ENCODE measurements at places on chromosomes 11 and 22.

- DNase-seq: no peak
Observed at GRCh38 chr11:59216641-59217564, 4.2 kb upstream of the MPEG1 start.

DNA sequence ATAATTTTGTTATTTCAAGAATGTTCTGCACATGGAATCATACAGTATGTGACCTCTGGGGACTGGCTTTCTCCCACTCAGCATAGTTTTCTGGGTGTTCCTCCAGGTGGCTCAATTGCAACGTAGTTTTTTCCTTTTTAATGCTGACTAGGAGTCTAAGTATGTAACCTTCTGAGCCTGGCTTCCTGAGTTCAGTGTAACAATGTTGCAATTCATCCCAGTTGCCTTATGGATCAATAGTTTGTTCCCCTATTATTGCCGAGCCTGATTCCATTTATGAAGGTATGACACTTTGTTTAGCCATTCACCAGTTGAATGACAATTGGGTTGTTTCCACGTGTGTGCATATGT lies 128.3 kb downstream of the CRYBB2 start:
- DNase-seq: no peak

- DNase-seq: no peak
Observed at GRCh38 chr11:19968860-19969259, 191.4 kb downstream of the DBX1 start.

DNA sequence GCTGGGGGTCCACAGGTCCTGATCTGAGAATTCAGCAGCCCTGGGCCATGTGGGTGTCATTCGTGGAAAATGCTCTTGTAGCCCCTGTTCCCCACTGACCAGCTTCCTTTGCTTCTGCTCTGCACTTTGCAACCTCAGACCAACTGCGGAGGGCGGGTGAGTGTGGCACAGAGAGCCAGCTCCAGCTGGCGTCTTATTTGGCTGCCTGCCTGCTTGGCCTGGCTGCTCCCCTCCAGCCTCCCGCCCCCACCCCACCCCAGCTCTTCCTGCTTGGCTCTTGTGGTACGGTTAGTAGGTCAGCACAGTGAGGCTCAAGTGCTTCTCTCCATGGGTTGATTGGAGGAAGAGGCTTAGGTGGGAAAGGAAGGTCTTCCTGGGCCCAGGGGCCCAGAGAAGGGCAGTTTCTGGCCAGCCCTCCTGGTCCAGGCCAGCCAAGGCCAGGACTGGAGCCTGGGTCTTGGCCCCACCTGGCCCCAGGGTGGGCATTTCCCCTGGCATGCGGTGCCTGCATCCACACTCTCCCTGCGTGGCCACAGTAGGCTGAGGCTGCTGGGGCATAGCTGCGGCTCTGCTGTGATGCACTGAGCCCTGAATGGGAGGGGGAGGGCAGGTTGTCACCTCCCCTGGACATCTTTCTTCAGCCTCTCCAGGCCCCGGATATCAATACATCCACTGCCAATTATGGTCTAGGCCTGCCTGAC lies 26.5 kb downstream of the MYO7A start:
- no peak for DNase-seq

- no peak for DNase-seq
Observed at GRCh38 chr22:40953471-40953870, 2.3 kb downstream of the RBX1 start.

- DNase-seq: no peak
Observed at GRCh38 chr11:96051820-96052219, 127.9 kb upstream of the MTMR2 start.

- peak; percentile 79 for DNase-seq
Observed at GRCh38 chr11:623999-624704, 603 bp downstream of the CDHR5 start.

DNA sequence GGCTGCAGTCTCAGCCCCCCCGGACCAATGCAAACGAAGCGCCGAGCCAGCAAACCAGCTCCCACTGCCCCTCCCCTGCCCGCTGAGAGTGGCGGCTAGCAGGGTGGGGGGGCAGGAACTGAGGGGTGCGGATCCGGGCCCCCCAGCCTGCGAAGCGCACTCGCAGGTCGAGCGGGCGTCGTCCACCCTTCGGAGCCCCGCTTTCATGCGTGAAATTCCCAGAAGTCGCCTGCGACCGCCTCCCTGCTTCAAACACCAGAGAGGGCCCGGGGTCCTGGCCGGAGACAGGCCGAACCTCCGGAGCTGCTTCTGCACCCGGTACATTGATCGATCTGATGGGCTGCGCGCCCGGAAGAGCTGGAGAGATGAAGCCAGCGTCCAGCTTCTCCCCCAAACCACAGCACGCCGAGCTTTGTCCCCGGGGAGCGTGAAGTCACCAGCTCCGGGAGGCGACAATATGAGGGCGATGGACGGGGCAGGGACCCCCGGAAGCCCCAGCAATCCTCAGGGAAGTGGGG lies 646 bp upstream of the PATZ1 start:
- peak; percentile 68 for DNase-seq

DNA sequence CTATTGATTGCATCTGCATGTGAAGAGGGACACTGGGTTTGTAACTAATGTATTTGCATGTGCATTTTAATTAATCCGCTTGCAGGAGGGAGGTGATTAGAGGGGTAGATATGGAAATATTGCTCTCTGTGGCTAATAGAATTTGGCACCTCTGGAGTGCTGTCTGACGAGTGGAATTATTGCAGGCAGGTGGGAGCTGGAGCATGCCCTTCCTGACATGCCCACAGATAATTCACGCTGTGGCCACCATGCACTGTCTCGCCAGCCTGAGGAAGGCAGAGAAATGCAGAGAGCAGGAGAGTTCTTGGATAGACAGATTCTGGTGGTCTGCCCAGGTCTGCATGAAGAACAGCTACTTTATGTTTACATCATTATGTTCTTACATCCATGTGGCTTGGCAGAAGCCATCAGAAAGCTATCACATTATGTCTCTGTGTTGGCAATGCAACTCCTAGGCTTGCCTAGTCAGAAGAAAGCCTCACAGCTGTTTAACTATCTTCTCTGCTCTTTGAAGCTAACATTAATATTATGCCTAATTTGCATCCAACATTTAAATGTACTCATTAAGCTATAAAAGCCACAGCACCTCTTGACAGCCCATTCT lies 89.4 kb upstream of the DRD2 start:
- DNase-seq: no peak

GRCh38 chr11:65500387-65501185 lies 1.7 kb downstream of the MALAT1 start:
- DNase-seq: no peak

DNA sequence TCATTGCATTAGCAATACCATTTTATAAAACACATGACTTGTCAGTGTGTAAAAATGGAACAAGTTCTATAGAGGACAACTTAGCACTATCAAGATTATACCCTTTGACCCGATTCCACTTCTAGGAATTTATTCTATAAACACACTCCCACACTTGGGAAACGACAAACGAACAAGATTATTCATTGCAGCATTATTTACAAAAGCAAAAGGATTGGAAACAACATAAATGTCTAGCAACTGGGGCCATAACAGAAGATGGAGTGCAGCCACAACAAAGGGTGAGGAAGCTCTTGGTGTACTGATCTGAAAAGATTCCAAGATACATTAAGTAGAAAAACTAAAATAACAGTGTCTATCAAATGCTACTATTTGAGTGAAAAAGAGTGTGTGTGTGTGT lies 2.3 kb upstream of the IRAG1 start:
- no peak for DNase-seq

- no peak for DNase-seq
Observed at GRCh38 chr22:22755778-22756100, 111.3 kb downstream of the GGTLC2 start.

DNA sequence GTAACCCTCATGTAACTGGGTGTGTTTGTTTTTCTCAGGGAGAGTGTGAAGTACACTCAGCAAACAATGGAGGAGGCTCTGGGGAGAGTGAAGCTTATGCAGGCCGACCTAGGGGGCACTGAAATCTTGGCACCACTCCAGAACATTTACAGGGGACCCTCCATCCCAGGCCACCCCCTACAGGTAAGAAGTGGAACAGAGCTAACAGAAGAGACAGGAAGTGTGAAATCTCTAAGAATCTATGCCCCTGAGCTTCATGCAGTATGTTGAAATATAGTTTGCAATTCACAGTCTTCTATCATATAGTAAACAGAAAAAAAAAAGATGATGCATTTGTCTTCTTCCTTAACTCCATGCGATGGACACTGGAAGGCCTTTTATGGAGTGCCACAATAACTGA lies 8.4 kb downstream of the VWA5A start:
- DNase-seq: no peak

DNA sequence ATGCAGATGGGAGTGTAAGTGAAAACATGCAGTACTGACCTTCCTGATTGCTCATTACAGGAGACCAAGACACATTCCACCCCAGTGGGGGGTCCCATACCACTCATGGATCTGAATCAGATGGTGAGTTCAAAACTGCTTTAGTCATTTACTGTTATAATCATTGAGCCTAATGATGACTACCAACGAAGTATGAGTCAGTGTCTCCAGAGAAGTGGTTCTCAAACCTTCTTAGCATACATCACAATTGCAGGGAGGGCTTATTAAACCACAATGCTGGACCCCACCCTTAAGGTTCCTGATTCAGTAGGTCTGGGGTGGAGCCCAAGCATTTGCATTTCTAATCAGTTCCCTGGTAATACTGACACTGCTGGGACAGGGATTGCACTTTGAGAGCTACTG lies 75.8 kb downstream of the CD44 start:
- DNase-seq: no peak

GRCh38 chr22:49240472-49240871 lies 587.2 kb downstream of the BRD1 start:
- no peak for DNase-seq

DNA sequence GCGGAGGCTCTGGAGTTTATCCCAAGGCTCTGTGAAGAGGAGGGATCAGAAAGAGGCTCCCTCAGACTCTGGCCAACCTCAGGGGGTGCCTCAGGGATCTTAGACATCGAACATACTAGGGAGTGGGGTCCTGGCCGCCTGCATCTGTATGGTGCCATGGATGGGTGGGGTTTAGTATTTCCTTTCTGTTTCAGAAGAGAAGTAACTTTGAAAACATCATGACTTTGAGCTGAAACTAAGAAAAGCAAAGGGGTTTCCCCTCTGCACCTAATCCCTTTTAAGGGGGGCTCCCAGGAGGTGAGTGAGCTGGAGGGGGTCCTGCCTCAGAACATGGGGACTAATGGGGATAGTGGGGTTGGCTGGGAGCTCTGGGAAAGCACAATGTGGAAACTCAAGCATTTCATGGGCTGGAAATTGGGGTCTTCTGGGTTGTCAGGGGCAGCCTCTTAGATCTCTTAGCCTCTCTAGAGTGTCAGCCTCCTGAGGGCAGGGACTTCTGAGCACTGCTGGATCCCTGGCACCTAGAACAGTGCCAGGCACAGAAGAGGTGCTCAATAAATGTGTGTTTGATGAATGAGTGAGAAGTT lies 11.8 kb upstream of the SSTR3 start:
- DNase-seq: no peak

DNA sequence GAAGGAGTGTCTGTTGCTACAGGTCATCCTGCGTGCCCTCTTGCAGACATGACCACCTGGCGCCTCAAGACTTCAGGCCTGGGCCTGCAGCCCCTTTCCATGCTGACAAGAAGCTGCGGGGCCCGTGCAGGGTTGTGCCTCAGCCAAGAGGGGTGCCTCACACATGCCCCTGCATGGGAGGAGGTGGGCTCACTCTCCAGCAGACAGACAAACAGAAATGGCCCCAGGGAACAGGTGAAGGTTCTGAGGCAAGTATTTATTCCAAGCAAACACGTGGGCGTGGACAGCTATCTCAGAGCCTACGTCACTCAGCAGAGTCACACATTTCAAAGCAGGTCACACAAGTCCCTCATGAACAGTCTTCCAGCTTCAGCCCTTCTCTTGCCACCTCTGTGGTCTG lies 5.9 kb upstream of the SYCE3 start:
- no peak for DNase-seq

GRCh38 chr11:36092314-36093030 lies 148.6 kb downstream of the LDLRAD3 start:
- DNase-seq: no peak

GRCh38 chr11:124108156-124108555 lies 7.1 kb upstream of the VWA5A start:
- no peak for DNase-seq

DNA sequence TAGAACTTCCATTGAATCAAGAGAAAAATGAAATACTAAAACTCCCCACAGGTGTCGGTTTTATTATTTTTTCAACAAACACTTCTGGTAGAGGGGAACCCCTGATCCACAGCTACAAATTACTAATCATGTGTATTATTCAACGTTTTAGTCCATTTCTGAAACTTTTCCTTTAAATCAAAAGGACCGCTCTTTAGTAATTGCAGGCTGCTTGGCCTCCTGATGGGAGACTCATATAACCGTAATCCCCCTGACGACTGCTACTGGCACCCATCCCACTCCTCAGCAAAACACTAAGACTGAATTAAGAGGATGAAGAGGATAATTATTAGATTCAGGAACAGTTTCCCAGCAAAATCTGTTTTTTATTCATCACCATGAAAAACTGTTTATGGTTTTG lies 46.4 kb downstream of the PAX6 start:
- no peak for DNase-seq

GRCh38 chr11:115623021-115623451 lies 118.8 kb upstream of the CADM1 start:
- DNase-seq: peak; percentile 69

GRCh38 chr22:39598017-39598965 lies 27.7 kb downstream of the CACNA1I start:
- peak; percentile 87 for DNase-seq

DNA sequence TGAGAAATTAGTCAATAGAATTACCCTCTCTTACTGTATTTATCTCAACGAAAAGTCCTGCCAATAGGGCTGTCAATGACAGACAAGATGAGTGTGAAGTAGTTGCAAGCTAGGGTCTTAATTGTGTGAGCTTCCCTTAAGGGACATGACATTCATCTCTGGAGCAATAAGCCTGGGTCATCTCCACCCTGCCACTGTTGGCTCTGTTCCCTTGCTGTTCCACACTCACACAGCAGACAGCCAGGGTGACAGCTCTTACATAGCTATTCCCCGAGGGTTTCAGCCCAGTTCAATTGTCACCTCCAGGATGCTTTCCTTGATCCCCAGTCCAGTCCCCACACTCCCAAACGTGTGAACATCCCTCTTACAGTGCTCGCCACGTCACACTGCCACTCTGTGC lies 215.0 kb downstream of the NXPE2 start:
- no peak for DNase-seq

GRCh38 chr11:113591117-113591516 lies 115.0 kb downstream of the TMPRSS5 start:
- no peak for DNase-seq

- DNase-seq: no peak
Observed at GRCh38 chr11:35932681-35933319, 11.1 kb upstream of the LDLRAD3 start.

- no peak for DNase-seq
Observed at GRCh38 chr11:128814856-128815705, 52.0 kb downstream of the KCNJ1 start.

- DNase-seq: no peak
Observed at GRCh38 chr11:86176165-86176884, 68.2 kb upstream of the EED start.

- no peak for DNase-seq
Observed at GRCh38 chr11:122045181-122045586, 70.8 kb downstream of the BLID start.

DNA sequence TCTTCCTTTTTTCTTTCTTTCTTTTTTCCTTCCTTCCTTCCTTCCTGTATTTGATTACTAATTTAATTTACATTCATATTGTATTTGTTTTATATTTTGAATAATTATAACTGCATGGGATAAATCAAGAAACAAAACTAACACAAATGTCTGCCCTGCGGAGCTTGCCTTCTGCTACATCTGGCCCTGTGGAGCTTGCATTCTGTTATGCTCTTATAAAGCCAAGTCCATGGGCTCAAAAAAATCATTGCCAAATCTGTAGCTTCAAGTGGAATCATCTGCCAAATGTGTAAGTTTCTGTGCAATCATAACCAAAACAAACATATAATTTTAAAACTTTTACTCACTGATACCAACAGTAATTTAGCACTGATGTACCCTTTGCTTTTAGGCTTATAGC lies 8.0 kb upstream of the OR52J3 start:
- no peak for DNase-seq

Data from RWPE2 (cell line).